ENCODE measurements at places on chromosomes 1 and 21. TPM values are rescaled to one million over a fixed set of nuclear protein-coding genes. Genes with fewer than 3 reads are reported as not detected.
A peak's percentile ranks its signal among the peaks of the same experiment; 100 is the strongest.

The KRTAP25-1 gene
- not detected for total RNA-seq

The LRRN2 gene
- under 0.01 TPM for total RNA-seq

The S100A4 gene
- 165 TPM for total RNA-seq

The CHAF1B gene
- 3.9 TPM for total RNA-seq

The CRNN gene
- total RNA-seq: not detected

The TMPRSS15 gene
- not detected for total RNA-seq

The PRELP gene
- under 0.01 TPM for total RNA-seq

The CFHR5 gene
- total RNA-seq: not detected

The KRTAP20-2 gene
- not detected for total RNA-seq

The GPR153 gene
- total RNA-seq: 5.2 TPM

The PROK1 gene
- total RNA-seq: not detected

The CLDN8 gene
- not detected for total RNA-seq

The PKP1 gene
- total RNA-seq: not detected

The CD84 gene
- total RNA-seq: not detected

The CD34 gene
- total RNA-seq: 0.43 TPM

- DNase-seq: peak; percentile 23
Observed at GRCh38 chr1:150973836-150974579, 627 bp downstream of the CERS2 start.

DNA sequence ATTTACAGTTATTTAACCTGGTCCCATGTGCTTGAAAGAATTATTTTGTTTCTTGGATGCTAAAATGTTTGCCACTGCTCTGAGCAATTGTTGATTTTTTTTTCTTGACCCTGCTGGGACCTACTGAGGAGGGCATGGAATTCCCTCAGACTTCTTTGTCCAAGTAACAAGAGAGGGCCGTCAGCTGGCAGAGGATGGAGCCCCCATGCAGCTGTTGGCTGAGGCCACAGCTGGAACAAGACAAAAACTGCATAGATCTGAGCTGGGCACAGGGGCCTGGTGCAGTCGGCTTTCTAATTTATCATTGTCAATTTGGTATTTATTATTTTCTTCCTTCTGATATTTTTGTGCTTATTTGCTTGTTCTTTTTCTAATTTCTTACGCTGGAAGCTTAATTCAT, 39.6 kb upstream of the ABCG1 start:
- DNase-seq: no peak

- no peak for DNase-seq
Observed at GRCh38 chr1:45629035-45629434, 5.2 kb upstream of the CCDC17 start.

DNA sequence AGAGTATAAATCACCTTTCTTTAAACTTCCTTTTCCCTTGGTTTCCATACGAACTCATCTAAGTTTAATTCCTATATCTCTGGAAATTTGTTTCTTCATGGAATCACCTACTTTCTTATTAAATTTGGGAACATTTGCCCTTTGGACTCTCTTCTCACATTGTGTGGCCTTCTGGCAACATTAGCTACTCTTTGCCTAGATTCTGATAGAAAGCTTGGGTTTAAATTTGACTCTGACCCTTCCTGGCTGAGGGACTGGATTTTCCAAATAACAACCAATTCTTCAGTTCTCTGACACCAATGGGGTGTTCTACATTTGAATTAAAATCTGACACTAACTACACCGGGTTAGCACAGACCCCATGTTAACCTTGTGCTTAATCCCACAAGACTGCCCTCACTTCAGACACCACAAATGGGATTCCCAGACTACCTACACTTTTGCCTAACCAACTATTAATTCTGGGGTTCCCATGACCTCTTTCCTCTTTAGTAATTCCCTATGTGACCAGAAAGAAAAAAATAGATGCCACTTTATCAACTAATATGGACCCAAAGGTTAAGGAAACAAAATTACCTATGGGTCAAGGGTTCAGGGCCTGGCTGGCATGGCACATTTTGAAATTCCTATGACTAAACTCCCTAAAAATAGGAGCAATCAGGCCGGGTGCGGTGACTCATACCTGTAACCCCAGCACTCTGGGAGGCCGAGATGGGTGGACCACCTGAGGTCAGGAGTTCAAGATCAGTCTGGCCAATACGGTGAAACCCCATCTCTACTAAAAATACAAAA, 9.7 kb upstream of the THEM4 start:
- DNase-seq: no peak

DNA sequence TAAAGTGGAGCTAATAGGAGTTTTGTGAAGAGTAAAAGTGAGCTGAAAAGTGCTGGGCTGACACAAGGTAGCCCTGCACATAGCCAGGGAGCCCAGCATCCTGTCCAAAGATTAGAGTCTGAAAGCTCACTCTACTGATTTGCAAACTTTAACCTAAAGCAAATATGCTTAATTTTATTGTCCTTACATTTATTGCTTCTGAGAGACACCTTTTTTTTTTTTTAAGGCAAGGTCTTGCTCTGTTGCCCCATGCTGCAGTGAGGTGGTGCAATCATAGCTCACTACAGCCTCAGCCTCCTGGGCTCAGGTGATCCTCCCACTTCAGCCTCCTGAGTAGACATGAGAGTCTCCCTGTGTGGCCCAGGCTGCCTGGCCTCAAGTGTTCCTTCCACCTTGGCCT, 16.5 kb downstream of the MGST3 start:
- DNase-seq: no peak

DNA sequence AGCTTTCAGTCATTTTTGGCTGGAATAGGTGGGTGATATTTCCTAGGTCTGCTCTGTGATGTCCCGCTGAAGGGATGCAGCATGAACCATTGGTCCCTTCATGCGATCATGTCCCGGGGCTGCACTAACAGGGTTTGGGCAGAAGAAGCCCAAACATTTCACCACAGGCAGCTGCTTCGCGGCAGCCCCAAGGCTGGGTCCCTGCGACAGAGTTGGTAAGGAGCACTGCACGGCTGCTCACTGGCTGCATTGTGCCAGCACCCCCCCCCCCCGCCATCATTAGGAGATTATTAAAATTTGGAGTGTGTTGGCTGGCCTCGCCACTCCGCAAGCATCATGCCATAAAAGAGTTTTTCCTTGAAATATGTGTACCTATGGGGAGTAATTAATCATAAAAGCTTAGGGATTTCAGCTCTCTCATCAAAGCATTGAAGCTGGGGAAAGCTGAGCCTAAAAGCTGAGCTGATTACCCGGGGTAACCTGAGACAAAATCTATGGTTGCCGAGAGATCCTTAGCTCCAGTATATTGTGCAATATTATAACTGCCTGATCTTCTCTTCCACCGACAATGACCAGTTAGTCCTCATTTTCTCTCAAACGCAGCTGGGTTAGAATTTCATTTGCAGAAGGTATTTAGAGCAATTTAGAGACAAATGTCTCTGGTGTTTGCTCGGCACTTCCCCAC, 62.5 kb downstream of the PEX14 start:
- no peak for DNase-seq

DNA sequence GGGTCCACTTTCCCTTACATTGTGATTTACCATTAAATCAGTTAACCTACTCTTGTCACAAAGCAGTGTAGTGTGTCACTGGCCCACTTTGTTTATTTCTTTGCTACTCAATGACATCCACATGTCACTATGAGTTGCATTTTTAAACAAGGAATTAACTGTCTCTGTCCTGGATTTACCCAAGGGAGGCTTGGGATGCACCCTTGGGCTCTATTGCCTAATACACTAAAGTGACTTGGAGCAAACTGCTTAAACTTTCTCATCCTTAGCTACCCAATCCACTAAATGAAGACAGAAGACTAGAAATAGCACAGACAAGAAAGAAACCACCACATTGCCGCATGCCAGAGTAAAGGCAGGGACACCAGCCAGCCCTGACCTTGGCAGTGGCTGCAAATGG, 136.2 kb upstream of the TIAM1 start:
- DNase-seq: no peak

GRCh38 chr21:22444990-22445389, 1446.8 kb downstream of the NCAM2 start:
- DNase-seq: no peak

DNA sequence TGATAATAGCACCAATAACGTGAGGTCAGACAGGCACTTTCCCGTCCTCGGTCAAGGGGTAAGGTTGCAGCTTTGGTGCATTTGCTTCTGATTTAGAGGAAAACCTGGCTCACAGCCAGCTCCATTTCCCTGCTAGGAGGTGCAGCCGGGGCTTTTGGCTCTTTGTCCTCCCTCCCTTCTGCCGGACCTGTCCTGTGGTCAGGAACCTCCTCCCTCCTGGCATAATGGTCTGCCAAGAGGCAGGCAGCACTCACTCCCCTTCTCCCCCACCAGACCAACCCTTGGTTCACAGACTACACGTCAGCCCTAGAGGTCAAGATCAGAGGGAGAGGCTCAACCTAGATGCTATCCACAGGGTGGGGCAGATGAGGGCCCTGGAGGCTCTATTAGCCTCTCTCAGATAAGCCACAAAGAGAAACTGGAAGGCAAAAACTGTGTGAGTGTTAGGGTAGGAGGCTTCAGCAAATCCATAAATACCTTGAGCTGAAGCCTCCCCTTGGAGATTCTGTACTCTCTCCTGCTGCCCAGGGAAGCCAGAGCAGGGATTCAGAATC, 64.8 kb downstream of the PLXNA2 start:
- DNase-seq: no peak

GRCh38 chr1:16208270-16208987, 4.0 kb downstream of the ARHGEF19 start:
- no peak for DNase-seq

- DNase-seq: no peak
Observed at GRCh38 chr21:34509151-34509550, 2.9 kb downstream of the KCNE1 start.

DNA sequence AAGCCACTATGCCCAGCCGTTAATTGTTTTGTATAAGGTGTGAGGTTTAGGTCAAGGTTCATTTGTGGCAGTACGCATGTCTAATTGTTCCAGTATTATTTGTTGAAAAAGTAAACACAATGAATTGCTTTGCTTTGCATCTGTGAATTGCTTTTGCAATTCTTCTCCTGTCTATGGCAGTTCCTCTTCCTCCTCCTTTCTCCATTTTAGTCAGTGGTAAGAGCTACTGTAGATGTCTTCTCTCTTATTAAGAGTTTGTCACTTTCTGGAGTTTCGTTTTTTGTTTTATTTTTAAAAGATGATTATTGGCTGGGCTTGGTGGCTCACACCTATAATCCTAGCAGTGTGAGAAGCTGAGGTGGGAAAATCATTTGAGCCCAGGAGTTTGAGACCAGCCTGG, 29.2 kb downstream of the C1orf185 start:
- DNase-seq: no peak

- DNase-seq: peak; percentile 31
Observed at GRCh38 chr1:170660871-170661645, 2.9 kb upstream of the PRRX1 start.

DNA sequence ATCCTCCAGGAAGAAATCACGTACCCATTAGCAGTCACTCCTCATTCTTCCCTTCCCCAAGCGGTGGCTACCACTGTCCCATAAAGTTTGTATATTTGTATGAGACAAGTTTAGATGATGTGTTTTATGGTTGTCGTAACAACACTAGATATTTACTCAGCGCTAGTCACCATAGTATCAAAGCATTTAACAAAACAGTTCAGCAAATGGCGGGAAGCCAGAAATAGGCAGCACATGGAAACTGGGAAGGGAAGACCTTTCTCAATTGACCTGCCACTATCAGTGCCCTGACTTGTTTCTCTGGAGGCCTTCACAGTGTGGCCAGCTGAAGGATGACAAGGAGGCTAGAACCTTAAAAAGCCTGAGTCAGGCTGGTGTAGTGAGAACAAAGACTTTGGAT, 31.1 kb downstream of the CNST start:
- DNase-seq: peak; percentile 93

- DNase-seq: no peak
Observed at GRCh38 chr1:160520582-160520981, 2.5 kb downstream of the SLAMF6 start.

- peak; percentile 35 for DNase-seq
Observed at GRCh38 chr1:91884459-91885212, 1.3 kb downstream of the TGFBR3 start.

- no peak for DNase-seq
Observed at GRCh38 chr21:44888581-44889550, 15.4 kb upstream of the PTTG1IP start.

- no peak for DNase-seq
Observed at GRCh38 chr1:205317311-205317917, 4.1 kb downstream of the NUAK2 start.

DNA sequence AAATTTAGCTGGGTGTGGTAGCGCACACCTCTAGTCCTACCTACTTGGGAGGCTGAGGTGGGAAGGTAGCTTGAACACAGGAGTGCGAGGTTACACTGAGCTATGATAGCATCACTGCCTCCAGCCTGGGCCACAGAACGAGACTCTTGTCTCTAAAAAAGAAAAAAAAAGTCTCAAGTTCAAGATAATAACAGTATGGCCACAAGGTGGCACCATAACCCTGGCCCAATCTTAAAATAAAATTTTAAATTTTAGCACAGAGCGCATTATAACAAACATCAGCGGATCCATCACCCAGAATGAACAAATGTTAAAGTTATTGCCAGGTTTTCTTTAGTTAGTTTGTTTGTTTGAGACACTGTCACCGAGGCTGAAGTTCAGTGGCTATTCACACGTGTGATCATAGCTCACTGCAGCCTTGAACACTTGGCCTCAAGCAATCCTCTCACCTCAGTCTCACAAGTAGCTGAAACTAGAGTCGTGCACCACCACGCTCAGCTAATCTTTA, 2.9 kb upstream of the HTR6 start:
- DNase-seq: peak; percentile 61

GRCh38 chr1:234544087-234544579, 65.2 kb upstream of the TARBP1 start:
- peak; percentile 100 for DNase-seq

DNA sequence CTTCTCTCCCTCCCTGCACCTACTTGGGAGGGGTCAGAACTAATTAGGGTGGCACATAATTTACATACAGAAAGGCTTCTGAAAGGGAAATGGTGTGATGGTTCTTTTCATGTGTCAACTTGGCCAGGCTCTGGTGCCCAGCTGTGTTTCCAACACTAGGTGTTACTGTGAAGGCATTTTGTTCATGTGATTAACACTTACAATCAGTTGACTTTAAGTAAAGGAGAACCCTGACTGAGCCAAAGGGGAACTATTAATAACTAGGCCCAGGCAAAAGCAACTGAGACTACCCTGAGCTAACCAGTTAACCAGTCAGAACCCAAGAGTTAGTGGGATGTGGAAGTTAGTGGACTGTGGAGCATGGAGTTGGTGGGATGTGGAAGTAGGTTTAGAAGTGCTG, 114.9 kb downstream of the SEC16B start:
- DNase-seq: no peak

DNA sequence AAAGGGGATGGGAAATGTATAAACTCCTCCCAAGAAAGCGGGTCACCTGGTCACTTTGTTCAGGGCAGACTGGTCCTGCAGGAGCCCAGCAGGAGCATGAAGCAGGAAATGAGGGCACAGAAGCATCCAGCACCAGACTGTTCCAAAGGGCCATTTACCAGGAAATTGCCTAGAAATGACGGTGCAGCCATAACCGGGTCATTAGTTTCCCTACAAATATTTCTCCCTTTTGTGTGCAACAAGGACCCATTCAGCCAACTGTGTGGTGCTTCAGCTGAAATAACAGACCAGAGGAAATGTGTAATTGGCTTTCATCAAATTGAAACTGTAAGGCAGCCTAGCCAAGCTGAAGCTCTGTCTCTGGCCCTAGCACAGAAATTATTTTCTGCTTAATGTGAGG, 7.6 kb upstream of the CTTNBP2NL start:
- DNase-seq: no peak

- no peak for DNase-seq
Observed at GRCh38 chr1:28441674-28442073, 64.2 kb upstream of the RCC1 start.

- DNase-seq: peak; percentile 23
Observed at GRCh38 chr1:166811691-166812090, 27.6 kb upstream of the POGK start.

- no peak for DNase-seq
Observed at GRCh38 chr1:34645109-34645688, 109.6 kb upstream of the GJB5 start.

- no peak for DNase-seq
Observed at GRCh38 chr1:185789501-185790193, 55.5 kb downstream of the HMCN1 start.

All from fibroblast of villous mesenchyme (primary cell).